ENCODE measurements at places on chromosomes 5 and 9. TPM values are rescaled to one million over a fixed set of nuclear protein-coding genes. Genes with fewer than 3 reads are reported as not detected.

Gene ECPAS
- 97.6 TPM for total RNA-seq

Gene PDGFRB
- total RNA-seq = 9.0 TPM

Gene SHROOM1
- 5.4 TPM for total RNA-seq

Gene OTP
- total RNA-seq = not detected

Data from natural killer cell treated with Interleukin-12 subunit alpha and Interleukin-12 subunit beta and Interleukin-15 and Interleukin-18, amount 100 ng/mL, for 72 hours (primary cell).